ENCODE measurements at places on chromosomes 1 and 21.

DNA sequence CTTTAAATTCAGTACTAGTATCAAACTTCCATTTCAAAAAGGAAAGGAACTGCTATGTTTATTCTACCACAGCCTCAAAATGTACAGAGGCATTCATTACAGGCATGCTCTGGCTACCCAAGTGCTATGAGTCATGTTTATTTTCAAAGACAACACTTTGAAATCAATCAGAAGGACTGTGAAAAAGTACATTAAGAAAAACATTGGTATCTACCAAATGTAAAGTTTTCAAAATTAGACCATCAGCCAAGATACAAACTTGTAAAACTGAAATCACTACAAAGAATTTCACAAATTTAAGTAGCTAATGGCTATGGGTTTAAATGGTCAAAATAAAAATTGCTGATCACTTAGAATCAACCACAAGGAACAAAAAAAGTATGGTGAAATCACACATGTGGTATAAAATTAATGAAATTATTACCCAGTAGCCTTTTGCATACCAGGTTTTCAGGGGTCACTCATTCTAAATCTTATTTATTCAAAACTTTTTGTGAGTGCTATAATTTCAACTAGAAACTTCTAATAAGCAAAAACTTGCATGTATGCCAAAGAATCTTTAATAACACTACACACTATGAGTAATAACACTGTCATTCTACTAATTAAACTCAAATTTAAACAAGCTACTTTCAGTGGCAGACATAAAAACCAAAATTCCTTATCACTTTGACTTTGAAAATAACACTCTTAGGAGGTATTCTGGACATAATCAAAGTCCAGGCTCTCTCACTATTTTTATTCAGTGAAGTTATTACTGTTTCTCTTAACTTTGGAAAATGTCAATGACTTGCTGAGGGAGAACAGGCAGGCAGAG, 49.2 kb downstream of the ENAH start:
- DNase-seq: no peak

- no peak for DNase-seq
Measured at GRCh38 chr1:1309251-1310108, 1.1 kb downstream of the PUSL1 start.

DNA sequence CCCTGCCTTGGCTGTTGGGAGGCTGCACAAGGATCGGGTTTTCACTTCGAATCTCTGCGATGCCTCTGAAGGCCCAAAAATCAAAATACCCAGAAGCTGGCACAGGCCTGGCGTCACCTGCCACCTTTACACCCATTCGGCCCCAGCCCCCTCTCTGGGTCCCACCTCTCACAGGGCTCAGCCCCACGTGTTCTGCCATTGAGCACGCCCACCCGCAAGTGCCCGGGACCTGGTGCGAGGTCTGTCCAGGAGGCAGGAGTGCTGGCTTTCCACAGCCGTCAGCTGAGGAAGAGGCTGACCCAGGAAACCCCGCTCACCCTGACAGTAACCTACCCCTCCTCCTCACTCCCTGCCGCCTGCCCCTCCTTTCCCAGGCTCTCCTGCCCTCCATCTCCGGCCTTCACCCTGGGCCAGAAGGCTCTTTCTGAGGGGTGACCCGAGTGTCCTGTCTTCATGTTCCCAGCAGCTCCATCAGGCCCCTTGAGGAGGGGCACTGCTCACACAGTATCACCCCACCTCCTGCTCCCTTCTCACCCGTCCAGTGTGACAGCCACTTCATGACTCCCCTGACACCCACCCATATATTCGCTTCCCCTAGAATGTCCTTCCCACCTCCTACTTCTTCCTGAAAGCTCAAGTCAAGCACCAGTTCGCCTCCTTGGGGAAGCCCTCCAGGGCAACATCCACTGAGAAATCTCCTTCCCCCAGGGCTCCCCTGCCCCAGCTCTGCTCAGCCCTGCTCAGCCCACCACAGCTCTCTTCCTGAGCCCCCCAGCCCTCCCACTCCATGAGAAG, 13.5 kb downstream of the RCC2 start:
- DNase-seq: no peak

GRCh38 chr21:15932726-15933125, 202.9 kb downstream of the USP25 start:
- no peak for DNase-seq

- DNase-seq: no peak
Measured at GRCh38 chr1:37926038-37926924, 20.6 kb downstream of the INPP5B start.

DNA sequence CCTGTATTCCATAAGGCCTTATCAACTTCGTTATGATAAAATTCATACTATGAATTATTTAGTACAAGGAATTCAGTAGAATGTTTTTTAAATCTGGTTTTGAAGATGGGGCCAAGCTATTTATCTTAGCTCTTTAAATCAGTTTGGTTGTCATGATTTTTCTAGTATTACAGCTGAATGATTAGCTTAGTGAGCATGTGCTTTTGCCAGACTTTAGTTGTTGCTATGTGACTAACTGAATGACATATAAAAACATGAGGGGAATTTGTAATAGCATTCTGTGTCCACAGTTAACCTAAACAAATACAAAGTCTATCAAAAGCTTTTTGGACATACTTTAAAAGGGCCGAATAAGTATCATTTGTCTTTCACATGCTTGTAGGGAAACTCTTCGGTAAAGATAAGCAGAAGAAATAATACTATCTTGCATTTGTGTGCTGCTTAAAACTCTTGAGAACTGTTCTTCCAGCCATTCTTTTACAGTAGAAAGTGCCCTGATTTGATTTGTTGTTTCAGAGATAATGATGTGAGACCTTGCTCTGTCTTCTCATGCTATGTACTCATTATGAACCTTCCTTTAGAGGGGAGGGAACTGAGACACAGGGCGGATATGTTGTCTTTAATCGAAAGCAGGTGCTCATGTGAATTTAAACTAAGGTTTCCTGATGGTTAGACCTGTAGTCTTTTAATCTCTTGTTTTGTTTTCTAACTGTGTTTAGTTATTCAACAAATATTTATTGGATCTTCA, 18.8 kb downstream of the NEK7 start:
- no peak for DNase-seq

GRCh38 chr1:21510885-21511578, 1.8 kb downstream of the ALPL start:
- no peak for DNase-seq

DNA sequence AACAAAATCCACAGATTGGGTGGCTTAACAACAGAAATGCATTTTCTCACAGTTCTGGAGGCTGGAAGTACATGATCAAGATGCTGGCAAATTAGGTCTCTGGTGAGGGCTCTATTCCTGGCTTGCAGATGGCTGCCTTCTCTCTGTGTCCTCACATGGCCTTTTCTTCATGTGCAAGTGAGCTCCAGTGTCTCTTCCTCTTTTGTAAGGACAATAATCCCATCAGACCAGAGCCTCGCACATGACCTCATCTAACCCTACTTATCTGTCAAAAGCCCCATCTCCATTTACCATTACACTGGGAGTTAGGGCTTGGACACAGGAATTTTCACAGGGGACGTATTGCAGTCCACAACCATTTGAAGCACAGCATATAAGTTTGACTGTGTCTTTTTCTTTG, 181.6 kb downstream of the NEGR1 start:
- DNase-seq: no peak
